ENCODE measurements at places on chromosomes 3 and 15.

DNA sequence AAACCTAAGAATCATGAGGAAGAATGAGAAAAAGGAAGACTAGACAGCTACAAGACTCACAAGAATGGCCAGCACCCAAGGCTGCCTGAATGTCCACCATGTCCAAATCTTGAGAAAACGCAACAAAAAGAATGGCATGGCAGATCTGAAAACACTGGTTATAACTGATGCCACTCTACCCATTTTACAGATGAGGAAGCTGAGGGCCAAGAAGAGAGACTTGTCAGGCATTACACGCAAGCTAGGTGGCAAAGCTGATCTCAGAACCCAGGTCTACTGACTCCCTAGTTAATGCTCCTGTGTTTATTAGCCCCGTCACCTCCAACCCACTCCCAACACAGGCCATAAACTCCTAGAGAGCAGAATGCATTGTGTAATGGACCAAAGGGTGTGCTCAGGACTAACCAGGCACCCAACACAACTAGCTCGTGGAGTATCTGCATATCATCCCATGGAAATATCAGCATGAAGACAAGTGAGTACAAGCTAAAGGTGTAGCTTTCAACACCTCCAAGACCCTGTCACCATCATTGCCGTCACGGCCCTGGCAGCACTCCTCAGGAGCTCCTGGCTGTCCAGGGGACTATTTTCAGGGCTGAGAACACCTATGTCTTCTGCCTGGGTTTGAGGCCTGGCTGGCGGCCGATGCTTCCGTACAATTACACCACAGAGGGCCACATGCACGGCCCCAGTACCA is 111.7 kb downstream of the XXYLT1 start:
- no peak overlapping the region for H3K4me3 ChIP-seq
- H3K27ac ChIP-seq, result peak overlapping the region; percentile 74
- DNase-seq, result no peak
- peaks cover 5% of the 10 kb centered on the region for H3K4me1 ChIP-seq
- no peaks in the 10 kb centered on the region for H3K36me3 ChIP-seq

DNA sequence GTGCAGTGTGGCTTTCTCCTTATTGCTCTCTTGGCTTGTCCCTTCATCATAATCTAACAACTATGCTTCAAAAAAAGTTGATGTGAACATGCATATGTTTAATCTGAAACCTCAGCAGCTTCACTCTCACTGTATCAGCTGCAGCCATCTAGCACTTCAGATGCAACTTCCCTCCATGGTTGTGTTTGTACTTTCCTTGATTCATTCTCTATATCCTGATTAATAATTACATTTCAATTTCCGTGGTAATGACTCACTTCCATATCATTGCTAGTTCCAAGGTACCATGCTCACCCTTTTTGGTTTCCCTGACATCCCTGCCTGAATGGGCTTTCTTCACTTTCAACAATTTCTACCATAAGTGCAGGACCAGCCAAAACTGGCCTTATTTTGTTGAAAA is 51.2 kb downstream of the MDFIC2 start:
- no peak for DNase-seq
- no peaks in the 10 kb centered on the region for H3K4me1 ChIP-seq
- no peaks in the 10 kb centered on the region for H3K27me3 ChIP-seq
- no peak overlapping the region for H3K27ac ChIP-seq
- H3K36me3 ChIP-seq, result no peaks in the 10 kb centered on the region

DNA sequence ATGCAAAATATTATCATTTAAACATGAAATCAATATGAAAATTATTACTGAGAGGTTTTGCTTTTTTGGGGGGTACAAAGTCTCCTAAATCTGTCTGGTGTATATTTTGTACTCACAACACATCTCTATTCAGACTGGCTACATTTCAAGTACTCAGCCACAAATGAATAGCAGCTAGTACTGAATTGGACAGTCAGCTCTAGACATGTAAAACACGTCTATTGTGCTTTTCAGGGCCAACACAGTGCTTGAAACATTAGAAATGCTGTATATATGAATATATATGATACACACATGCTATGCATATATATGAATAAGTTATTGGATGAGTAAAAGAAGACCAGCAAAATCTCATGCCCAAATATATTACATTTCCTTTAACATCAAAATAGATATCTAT is 103.8 kb upstream of the CFAP20DC start:
- H3K36me3 ChIP-seq, result no peaks in the 10 kb centered on the region
- DNase-seq, result no peak
- H3K27me3 ChIP-seq, result no peaks in the 10 kb centered on the region
- H3K27ac ChIP-seq, result no peak overlapping the region
- H3K4me1 ChIP-seq, result no peaks in the 10 kb centered on the region

GRCh38 chr3:197014942-197015575 is 14.6 kb downstream of the MELTF start:
- DNase-seq, result no peak
- no peaks in the 10 kb centered on the region for H3K4me1 ChIP-seq
- H3K4me3 ChIP-seq, result no peak overlapping the region
- no peak overlapping the region for H3K27ac ChIP-seq

DNA sequence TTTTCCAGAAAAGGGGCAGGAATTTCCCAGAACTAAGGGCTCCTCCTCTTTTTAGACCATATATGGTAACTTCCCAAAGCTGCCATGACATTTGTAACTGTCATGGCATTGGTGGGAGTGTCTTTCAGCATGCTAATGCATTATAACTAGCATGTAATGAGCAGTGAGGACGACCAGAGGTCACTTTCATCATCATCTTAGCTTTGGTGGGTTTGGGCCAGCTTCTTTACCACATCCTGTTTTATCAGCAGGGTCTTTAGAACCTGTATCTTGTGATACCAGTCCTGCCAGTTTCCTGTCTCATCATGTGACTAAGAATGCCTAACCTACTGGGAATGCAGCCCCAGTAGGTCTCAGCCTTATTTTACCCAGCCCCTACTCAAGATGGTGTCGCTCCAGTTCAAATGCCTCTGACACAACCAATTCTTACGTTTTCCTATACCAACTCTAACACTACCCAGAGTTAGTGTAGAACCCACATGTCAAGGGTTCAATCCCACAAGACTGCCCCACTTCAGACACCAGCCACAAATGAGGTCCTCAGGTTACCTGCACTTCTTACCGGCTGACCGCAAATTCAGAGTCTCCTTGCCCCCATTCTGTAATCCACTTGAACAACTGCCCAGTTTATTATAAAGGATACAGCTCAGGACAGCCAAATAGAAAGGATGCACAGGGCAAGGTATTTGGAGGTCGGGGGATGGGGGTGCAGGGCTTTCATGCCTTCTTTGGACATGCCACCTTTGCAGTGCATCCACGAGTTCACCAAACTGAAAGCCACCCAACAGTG is 17.7 kb downstream of the FOXB1 start:
- no peak for DNase-seq
- no peak overlapping the region for H3K27ac ChIP-seq
- peaks cover 4% of the 10 kb centered on the region for H3K27me3 ChIP-seq
- H3K4me3 ChIP-seq, result no peak overlapping the region
- H3K36me3 ChIP-seq, result no peaks in the 10 kb centered on the region

GRCh38 chr3:191873736-191874135 is 412.8 kb downstream of the PYDC2 start:
- H3K4me1 ChIP-seq, result no peaks in the 10 kb centered on the region
- no peak overlapping the region for H3K27ac ChIP-seq
- no peaks in the 10 kb centered on the region for H3K36me3 ChIP-seq
- no peaks in the 10 kb centered on the region for H3K27me3 ChIP-seq

- no peaks in the 10 kb centered on the region for H3K27me3 ChIP-seq
- no peak overlapping the region for H3K4me3 ChIP-seq
- no peaks in the 10 kb centered on the region for H3K36me3 ChIP-seq
- DNase-seq, result no peak
- no peaks in the 10 kb centered on the region for H3K4me1 ChIP-seq
Measured at GRCh38 chr15:71275098-71275497, 159.8 kb downstream of the THSD4 start.

GRCh38 chr3:140455521-140456214 is 222.2 kb upstream of the TRIM42 start:
- no peak for DNase-seq
- H3K36me3 ChIP-seq, result no peaks in the 10 kb centered on the region
- H3K4me1 ChIP-seq, result no peaks in the 10 kb centered on the region
- H3K27ac ChIP-seq, result no peak overlapping the region
- no peaks in the 10 kb centered on the region for H3K27me3 ChIP-seq

DNA sequence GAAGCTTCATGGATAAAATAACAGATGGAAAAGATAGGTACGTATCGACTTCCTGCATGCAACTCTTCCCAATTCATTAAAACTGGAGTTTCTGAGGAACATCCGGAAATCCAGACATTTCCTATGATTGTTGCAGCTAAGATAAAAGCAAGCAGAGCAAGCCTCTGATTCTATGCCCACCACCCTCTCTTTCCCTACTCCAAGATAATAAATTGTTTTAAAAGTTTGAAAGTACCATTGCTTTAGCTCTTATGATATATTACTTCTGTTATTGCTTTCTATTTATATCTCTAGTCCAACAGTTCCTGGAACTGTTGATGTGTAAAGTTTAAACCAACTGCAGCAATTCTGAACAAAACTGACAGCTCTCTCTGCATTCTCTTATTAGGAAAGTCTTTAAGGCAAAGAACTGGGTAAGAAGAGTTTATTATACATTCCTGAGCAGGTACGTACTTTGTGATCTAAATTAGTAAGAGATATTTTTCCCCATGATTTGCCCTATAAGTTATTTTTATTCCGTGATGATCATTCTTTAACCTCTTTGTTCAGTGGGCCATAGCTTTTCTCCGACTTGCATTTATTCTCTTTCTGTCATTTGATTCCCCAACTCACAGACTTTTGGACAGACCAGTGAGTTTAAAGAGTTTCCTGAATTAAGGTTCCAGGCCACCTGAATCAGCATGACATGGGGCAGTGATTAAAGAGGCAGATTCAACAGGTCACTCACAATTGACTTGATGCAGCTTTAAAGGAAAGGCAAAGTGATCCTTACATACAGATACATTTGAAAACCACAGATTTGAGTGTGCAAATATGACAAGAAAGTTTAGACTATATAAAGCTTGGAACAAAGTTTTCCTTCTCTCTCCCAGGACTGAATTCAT is 94.2 kb upstream of the THRB start:
- peak overlapping the region; percentile 36 for H3K27ac ChIP-seq
- no peak for DNase-seq
- no peaks in the 10 kb centered on the region for H3K36me3 ChIP-seq

GRCh38 chr15:32718227-32718820 is 520 bp downstream of the GREM1 start:
- H3K36me3 ChIP-seq, result no peaks in the 10 kb centered on the region
- peak overlapping the region; percentile 2 for H3K27ac ChIP-seq
- H3K4me1 ChIP-seq, result no peaks in the 10 kb centered on the region
- peak overlapping the region; percentile 24 for H3K4me3 ChIP-seq
- DNase-seq, result no peak
- peaks cover 12% of the 10 kb centered on the region for H3K27me3 ChIP-seq

DNA sequence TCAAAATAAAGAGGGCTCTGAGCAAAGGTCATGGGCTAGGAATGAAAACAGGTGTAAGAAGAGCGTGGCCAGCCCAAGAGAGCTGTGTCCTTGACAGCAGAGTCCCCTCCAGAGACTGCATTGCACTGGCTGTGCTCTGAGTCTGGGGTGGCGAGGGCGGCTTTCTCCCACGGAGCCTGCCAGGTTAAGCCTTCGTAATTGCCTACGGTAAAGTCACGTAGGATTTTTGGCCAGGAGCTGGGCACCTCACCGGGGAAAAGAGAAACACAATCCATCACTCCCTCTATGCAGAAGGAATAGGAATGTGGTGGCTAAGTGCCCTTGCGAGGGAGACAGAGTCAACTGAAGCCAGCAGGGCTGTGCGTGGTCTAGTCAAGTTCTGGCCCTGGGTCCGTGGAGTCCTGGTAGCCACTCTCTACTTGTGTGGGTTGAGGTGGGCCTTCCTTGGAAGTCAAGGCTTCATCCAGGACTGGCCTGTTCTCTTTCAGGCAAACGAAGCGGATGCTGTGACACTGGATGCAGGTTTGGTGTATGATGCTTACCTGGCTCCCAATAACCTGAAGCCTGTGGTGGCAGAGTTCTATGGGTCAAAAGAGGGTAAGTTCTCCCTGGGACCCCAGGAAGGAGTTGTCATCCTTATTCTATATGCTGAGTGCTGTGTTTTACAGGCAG is 7.0 kb downstream of the TF start:
- no peak overlapping the region for H3K4me3 ChIP-seq
- no peaks in the 10 kb centered on the region for H3K27me3 ChIP-seq
- no peak overlapping the region for H3K27ac ChIP-seq
- no peak for DNase-seq

DNA sequence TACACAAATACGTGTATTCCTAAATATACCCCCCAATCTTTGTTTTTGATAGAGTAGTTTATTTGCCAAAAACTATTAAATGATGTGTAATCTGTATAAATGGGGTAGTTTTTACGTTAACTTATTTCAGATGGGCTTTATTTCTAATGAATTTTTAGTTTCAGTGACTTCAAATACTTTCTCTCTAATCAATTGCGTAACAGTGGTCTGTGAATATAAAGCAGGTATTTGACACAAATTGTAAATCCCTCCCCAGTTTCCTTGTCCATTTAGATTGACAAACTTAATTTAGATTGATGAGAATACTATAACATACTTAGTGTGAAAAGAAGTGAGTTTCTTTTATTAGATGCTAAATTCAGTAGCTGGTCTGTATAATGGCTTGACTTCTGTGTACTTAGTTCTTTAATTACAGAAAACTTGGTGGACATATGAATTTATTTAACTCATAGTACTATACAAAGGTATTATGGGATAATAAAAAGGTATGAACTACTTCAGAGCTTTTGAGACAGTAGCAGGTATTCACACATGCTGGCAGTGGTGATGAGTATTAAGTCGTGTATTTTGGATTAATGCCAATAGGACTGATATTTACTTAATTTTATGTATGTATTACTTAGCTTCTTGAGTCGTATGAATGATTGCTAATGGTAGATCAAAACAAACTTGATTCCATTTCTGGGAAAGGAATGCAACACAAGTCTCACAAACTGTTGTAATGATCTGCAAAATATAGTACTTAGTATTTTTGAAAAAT is 81.6 kb downstream of the STT3B start:
- no peaks in the 10 kb centered on the region for H3K4me1 ChIP-seq
- no peak for DNase-seq
- H3K27me3 ChIP-seq, result no peaks in the 10 kb centered on the region
- no peak overlapping the region for H3K4me3 ChIP-seq
- H3K27ac ChIP-seq, result no peak overlapping the region
- no peaks in the 10 kb centered on the region for H3K36me3 ChIP-seq

- H3K4me3 ChIP-seq, result no peak overlapping the region
- DNase-seq, result no peak
- H3K4me1 ChIP-seq, result no peaks in the 10 kb centered on the region
Measured at GRCh38 chr3:79329154-79329553, 438.6 kb downstream of the ROBO1 start.

- H3K36me3 ChIP-seq, result no peaks in the 10 kb centered on the region
- DNase-seq, result no peak
- H3K27ac ChIP-seq, result no peak overlapping the region
- no peak overlapping the region for H3K4me3 ChIP-seq
- H3K4me1 ChIP-seq, result no peaks in the 10 kb centered on the region
Measured at GRCh38 chr15:70560617-70561328, 202.6 kb downstream of the UACA start.
